ENCODE measurements at places on chromosomes 6 and 20.

DNA sequence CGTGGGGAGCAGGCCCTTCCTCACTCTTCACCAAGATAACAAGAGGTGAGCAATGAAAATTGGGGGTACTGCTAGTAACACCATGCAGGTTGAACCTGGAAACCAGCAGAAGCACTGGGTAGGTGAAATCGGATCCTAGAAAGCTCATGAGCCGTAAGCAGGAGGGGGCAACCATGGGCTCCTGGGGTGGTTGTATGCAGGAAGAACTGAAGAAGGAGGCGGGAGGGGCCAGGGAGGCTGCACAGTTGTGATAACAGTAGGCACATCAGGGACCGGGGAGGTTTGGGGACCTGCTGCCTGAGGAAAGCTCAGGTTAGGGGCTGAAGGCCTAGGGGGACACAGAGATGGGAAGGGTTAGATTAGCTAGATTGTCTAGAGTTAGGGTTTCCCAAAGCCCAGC lies 5.6 kb upstream of the LY6G5C start:
- no peak for DNase-seq

DNA sequence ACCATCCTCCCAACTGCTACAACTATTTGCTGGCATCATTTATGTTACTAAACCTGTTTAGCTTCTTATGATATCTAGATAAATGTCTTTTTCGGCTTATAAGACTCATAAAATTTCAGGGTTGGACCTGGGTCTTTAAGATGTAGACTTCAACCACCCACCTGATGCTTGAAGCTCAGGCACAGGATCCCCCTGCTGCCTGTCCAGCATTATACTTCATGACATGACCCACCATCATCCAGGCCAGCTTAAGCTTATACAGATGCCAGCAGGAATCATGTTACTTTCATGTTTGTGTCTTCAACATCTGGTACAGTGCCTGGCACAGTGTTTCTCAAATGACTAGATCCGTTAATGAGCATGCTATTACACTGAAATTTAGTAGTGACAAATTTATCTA lies 47.4 kb downstream of the SLC17A5 start:
- no peak for DNase-seq

DNA sequence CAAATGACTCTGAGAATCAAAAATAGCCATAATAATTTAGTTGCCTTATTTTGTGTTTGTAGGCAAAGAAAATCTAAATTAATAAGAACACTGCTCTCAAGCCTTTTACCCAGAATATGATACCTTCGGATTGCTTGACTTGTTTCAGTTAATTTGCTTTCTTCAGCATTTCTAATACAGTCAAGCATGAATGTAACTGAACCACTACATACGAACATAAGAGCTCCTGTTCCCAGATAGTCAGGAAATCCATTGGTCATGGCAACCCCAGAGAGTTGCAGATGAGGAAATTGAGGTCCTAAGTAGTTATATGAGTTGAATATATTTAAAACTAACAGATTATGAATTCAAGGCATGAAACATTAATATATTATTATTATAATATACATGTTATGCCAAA lies 2.9 kb downstream of the FRK start:
- no peak for DNase-seq

DNA sequence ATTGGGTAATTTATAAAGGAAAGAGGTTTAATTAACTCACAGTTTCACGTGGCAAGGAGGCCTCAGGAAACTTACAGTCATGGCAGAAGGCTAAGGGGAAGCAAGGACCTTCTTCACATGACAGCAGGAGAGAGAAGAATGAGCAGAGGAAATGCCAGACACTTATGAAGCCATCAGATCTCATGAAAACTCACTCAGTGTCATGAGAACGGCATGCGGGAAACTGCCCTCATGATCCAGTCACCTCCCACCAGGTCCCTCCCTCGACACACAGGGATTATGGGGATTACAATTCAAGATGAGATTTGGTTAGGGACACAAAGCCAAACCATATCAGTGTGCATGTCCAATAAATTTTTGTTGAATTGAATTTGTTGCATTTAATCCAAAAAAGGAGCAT lies 52.0 kb downstream of the ECT2L start:
- no peak for DNase-seq

DNA sequence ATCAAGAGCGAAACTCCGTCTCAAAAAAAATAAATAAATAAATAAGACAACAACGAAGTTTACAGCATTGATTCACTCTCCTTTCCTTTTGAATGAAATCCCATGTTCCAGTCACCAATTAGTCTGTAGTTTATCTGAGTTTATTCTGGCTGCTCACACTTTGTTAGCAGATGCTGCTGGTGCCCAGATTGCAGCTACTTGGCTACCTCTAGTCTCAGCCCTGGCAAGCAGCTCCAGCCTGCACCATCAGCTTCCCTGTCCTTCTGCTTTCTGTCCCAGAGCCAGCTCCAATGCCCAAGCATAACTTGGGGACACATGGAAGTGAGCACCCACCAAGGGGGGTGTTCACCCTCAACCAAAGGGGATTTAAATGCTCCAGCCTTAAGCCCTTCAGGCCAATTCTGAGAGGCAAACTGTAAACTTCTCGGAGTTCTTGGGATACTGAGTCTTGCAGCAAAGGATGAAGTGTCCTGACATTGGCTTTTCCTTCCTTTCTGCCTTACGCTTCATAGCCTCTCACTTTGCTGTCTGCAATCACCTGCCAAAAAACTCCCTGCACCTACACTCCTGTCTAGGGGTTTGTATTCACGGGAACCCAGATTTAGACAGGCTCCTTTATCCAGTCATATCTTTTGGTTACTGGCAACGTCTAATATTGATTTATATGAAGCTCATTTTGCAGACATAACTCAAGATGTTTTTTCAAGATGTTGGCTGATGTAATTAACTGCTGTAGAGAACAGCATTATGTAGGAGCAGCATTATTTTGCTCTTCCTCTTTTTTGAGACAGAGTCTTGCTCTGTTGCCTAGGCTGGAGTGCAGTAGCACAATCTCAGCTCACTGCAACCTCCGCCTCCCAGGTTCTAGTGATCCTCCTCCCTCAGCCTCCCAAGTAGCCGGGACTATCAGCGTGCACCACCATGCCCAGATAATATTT lies 9.8 kb upstream of the TASP1 start:
- DNase-seq, result no peak

- no peak for DNase-seq
Observed at GRCh38 chr6:116925088-116925794, 48.2 kb downstream of the RFX6 start.

DNA sequence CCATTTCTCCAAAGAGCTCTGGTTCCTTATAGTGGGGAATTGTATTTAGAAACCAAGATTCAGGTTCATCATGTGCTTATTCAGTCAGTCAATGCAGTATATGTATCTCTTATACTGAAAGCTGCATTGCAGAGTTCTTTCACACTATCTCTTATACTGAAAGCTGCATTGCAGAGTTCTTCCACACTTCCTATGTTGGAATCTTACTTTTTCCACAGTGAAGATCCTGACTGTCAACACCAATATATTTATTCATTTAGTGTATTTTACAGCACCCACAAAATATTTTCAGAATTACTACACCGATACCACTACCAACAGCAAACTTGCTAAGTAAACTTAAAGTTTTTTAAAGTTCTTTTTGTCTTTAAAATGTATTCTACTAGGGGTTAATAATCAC lies 349.3 kb upstream of the MMS22L start:
- no peak for DNase-seq
